ENCODE measurements at places on chromosomes 12 and 14. TPM values are rescaled to one million over a fixed set of nuclear protein-coding genes. Genes with fewer than 3 reads are reported as not detected.

DNA sequence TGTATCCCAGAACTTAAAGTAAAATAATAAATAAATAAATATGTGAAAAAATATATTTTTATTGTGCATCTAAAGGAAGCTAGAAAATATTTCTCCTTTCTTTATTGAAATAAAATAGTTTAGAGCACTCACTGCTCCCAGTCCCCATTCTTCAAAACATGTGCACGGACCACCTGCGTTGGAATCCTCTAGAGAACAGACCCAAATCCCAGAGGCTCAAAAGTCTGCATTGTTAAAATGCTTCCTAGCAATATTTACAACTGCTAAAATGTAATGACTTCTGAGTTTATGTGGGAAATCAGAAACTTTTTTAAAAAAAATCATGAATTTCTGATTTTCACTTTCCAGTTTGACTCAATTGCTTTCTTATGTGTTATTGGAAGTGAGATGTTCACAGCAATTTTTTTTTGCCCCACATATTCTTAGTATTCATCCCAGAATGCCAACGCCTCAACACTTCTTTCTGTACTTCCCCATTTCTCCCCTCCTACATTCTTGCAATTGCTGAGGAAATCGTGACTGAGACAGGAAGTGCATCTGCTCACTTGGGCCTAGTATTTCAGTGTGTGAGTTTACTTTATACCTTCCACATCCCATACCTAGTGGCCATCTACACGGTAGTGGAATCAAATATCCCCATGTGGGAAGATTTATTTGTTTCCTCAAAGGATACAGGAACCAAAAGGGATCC, 116.0 kb upstream of the FLRT2 start:
- peak; percentile 8 for DNase-seq

DNA sequence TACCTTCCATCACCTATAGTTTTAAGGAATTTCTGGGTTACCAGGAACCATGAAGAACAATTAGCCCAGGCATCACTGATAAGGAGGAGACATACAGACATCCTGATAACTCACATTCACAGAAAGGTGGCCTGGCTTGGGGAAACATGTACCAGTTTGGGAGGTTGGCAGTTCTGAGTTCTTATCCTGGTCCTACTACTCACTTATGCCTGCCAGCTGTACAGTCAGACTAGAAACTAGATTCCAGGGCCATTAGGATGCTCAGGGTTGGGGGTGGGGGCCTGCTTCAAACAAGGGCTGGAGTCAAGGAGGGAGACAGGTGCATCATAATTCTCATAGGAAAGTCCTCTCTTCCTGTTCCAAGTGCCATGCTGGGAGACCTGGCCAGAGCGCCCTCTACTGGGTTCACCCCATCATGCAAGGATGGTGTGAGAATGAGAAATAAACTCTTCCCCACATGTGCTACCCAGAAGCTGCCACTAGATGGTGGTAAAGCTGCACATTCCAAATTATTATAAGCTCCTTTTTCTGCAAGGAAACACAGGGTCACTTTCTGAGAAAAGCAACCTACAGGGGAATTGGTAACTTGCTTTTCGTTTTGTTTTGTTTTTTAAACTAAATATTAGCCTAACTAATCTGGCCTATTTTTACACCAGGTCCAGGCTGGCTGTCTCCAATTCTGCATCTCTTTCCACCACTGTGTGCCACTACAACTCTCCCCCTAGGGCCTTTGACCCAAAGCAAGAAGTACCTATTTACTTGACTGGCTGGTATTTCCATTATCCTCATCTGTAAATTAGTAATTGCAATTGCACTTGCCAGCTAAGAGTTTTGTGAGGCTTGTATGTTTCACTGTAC, 14.5 kb downstream of the OAS2 start:
- peak; percentile 71 for DNase-seq

DNA sequence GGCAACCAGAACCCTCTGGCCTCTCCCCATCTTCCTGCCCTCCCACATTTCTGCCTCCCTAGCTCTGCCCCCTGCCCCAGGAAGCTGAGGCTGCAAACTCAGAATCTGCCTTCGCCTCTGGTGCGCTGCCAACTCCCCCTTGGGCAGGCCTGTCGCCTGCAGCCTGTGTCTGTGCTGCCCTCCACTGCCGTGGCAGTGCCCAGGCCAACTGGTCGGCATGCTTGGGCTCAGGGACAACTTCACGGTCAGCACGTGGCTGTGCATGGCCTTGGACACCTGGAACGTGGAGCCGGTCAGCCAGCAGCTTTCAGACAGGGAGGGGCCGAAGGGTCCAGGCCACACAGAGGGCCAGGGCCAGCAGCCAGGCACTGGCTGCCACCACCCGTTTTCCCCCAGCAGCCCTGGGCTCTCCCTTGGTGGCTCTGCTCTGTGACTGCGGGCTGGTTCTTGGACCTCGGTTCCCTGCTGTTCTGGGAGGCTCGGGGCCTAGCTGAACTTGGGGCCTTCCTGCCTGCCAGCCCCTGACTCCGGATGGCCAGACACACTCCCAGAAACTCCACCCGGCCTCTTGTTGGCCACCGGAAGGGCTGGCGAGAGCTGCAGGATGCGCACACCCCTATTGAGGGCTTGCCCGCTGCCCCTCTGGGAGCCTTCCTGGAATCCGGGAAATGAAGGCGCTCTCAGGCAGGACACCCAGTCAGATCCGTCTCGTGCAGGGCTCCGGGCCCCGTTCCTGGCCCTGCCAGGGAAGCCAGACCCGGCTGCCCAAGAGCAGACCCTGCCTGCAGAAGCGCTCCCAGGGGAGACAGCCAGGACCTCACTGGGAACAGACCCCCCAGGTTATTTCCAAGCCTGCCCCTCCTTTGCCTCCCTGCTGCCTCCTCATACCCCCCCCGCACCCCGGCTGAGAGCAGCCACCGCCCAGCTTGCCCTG, 34.2 kb upstream of the PPP1R13B start:
- DNase-seq = no peak

- peak; percentile 40 for DNase-seq
Observed at GRCh38 chr14:22338917-22339715, 249.9 kb downstream of the DAD1 start.

GRCh38 chr14:35814371-35815005, 5.4 kb upstream of the RALGAPA1 start:
- peak; percentile 52 for DNase-seq

DNA sequence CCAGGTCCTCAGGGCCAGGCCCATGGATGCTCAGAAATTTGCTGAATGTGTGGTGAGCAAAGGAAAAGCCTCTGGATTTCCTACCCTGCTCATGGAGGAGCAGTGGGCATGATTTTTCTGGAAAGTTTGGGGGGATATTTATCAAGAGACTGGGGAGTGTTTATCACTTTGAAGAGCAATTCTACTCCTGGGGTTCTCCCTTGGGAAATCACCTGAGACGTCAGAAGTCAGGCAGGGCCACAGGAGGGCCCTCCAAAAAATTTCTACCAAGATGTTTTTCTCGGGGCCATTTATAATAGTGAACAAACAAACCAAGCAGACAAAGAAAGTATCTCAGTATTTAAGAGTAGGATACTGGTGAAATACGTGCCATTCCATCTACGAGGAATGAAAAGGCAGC, 20.1 kb upstream of the EIF2B2 start:
- DNase-seq = no peak

DNA sequence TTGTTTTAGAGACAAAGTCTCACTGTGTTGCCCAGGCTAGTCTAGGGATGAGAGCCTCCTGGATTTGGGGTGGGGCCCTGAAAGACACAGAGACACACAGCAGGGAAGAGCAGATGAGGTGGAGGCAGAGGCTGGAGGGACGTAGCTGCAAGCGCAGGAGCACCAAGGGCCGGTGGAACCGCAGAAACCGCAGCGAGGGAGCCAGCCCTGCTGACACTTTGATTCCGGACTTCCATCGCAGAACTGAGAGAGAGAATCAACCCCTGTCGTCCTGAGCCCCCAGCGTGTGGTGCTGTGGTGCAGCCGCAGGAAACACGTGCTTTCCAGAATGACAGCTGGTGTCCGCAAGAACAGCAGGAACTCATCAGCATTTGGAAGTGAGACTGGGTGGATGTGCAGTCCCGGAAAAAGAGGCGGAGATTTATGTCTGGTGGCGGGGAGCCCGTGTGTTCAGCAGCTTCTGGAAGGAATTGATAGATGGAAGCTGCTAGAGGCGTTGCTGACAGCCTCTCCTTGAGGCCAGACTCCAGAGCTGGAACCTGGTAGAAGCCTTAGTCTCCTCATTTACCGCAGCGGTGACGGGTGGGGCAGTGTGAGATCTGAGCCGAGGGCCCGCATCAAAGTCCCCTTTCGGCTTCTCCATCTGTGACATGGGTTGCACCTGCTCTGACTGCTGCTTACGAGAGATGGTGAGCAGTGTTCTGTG, 21.9 kb upstream of the KLC1 start:
- peak; percentile 93 for DNase-seq

GRCh38 chr12:18461758-18462157, 200.4 kb downstream of the PIK3C2G start:
- DNase-seq = no peak

DNA sequence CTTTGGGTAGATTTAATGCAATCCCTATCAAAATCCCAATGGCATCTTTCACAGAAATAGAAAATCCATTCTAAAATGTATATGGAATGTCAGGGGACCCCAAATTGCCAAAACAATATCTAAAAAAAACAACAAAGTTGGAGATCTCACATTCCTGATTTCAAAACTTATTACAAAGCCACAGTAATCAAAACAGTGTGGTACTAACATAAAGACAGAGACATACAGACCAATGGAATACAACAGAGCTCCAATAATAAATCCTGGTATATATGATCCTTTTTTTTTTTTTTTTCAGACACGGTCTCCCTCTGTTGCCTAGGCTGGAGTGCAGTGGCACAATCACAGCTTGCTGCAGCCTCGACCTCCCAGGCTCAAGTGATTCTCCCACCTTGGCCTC, 4.7 kb downstream of the TMBIM4 start:
- no peak for DNase-seq

GRCh38 chr12:18651525-18651924, 86.3 kb downstream of the PLCZ1 start:
- no peak for DNase-seq

DNA sequence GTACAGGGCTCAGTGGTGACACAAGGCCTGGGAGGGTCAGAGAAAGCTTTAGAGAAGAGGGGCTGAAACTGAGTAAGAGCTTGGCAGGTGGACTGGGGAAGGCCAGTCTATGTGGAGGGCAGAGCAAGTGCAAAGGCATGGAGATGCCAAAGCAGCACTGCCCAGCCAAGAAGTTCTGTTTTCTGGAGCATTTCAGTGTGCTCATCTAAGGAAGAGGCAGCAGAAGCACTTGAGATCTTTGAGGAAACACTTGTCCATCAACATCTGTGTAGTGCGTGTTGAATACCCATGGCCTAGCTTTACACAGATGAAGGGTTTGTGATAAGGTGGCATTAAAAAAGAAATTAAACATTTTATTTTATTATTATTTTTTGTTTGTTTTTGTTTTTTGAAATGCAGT, 52.8 kb downstream of the FOS start:
- no peak for DNase-seq

GRCh38 chr12:96335270-96335669, 65.0 kb downstream of the CDK17 start:
- no peak for DNase-seq

- DNase-seq = peak; percentile 8
Observed at GRCh38 chr14:21978184-21978998, 304.8 kb upstream of the OR4E1 start.

GRCh38 chr14:71905031-71905430, 27.2 kb upstream of the RGS6 start:
- DNase-seq = no peak

- peak; percentile 71 for DNase-seq
Observed at GRCh38 chr12:57165741-57166140, 18.3 kb upstream of the LRP1-AS start.

DNA sequence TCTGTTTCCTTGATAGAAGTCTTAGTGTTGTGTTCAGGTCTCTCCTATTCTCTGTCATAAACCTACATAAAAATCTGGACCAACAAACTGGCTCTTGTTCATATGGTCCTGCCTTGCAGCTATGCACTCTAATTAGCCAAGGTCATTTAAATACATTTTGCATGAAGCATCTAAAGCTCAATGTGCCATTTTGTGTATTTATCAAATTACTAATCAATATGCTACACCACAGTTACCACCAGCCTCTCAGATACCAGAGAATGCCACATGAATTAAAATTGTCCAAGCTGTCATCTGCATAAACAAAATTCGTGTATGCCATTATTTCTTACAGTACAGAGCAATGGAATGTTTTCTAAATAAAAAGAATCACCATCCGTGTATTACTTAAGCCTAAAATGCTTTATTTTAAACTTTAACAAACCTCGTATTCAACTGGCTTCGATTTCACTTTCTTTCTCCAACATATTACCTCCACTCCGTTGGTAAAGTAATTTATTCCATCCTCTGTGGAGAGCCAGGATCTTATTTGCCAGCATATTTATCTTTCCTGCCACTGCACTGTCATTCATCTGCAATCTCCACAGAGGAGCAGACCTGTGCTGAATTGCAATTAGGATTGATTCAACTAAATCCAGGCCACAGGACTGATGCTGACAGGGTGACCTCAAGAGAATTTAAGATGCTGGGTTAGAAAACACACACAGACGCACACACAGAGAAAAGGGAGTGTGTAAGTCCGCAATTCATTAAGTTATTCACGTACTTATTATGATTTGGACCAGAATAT, 284.1 kb upstream of the FOXG1 start:
- no peak for DNase-seq

DNA sequence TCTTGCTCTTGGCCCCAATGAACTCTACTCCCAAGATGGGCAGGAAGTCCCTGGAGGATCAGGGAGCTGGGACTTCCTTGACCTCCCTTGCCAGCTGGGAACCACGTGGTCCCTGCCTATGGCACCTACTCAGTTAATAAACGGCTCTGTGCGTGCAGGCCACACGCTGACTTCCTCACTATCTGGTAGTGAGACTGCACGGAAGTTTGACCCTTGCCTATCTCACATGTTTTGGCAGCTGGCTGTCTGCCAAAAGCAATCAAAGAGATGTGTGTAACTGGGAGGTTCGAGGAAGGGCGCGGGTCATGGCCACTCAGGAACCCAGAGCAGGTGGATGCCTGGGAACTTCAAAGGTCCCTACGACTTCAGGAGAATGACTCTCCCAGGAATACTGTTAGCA, 57.9 kb downstream of the RFLNA start:
- no peak for DNase-seq

GRCh38 chr12:16613199-16613598, 7.2 kb upstream of the LMO3 start:
- DNase-seq = no peak

DNA sequence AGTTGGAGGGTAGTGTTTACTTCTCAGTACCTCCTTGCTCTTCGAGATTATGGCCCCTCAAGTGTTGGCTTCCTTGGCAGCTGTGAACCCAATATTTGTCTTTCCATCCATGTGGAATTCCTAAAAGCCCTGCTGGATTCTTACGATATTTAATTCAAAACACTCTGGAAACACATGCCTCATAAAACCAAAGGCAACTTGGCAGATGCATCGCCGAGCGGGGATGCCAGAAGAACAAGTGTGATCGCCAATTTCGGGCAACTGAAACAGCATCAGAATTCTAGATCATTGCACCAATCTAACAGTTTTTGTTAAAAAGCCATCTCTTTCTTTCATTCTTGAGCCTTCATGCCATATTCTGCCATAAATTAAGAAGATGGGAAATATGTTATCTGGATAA, 934.4 kb downstream of the AACS start:
- DNase-seq = no peak

The ASB2 gene
- not detected for total RNA-seq

The DDN gene
- total RNA-seq = 0.06 TPM

The BMP4 gene
- 2.5 TPM for total RNA-seq

The OTX2 gene
- total RNA-seq = not detected

The KCTD10 gene
- 40.1 TPM for total RNA-seq

The KRT5 gene
- total RNA-seq = not detected

The NDRG2 gene
- total RNA-seq = 0.86 TPM

The WNT5B gene
- 50.9 TPM for total RNA-seq

The CAPZA3 gene
- not detected for total RNA-seq
